ENCODE measurements at places on chromosomes 7 and 10. TPM values are rescaled to one million over a fixed set of nuclear protein-coding genes. Genes with fewer than 3 reads are reported as not detected.

CCDC172 gene
- total RNA-seq = not detected

AEBP1 gene
- total RNA-seq = not detected

MBL2 gene
- not detected for total RNA-seq

TMEM225B gene
- 0.76 TPM for total RNA-seq

SUN3 gene
- total RNA-seq = not detected

TRIM50 gene
- total RNA-seq = not detected

SPDYE11 gene
- total RNA-seq = not detected

ZNF365 gene
- 0.93 TPM for total RNA-seq

ANKRD2 gene
- 6.4 TPM for total RNA-seq

ANKRD22 gene
- 0.30 TPM for total RNA-seq

HECW1 gene
- 13.5 TPM for total RNA-seq

ATP6V1F gene
- 276 TPM for total RNA-seq

ZP3 gene
- total RNA-seq = 17.6 TPM

SPDYE2 gene
- not detected for total RNA-seq

FAM221A gene
- total RNA-seq = 0.60 TPM

SFTPA2 gene
- not detected for total RNA-seq

GATA3 gene
- 3.8 TPM for total RNA-seq

HMX3 gene
- total RNA-seq = not detected

ITIH2 gene
- 0.27 TPM for total RNA-seq

MYO1G gene
- total RNA-seq = 0.13 TPM

TAS2R41 gene
- total RNA-seq = not detected

LSM8 gene
- total RNA-seq = 38.1 TPM

OPN4 gene
- not detected for total RNA-seq

NCOA4 gene
- total RNA-seq = 107 TPM

SRI gene
- 123 TPM for total RNA-seq

FFAR4 gene
- 0.22 TPM for total RNA-seq

PARD3 gene
- total RNA-seq = 70.7 TPM

Measured in A549 treated with ZK216348 at 1 μM for 4 hours (cell line).